NCI-H2171 (cell line): ENCODE measurements at places on chromosomes 11 and 22.

DNA sequence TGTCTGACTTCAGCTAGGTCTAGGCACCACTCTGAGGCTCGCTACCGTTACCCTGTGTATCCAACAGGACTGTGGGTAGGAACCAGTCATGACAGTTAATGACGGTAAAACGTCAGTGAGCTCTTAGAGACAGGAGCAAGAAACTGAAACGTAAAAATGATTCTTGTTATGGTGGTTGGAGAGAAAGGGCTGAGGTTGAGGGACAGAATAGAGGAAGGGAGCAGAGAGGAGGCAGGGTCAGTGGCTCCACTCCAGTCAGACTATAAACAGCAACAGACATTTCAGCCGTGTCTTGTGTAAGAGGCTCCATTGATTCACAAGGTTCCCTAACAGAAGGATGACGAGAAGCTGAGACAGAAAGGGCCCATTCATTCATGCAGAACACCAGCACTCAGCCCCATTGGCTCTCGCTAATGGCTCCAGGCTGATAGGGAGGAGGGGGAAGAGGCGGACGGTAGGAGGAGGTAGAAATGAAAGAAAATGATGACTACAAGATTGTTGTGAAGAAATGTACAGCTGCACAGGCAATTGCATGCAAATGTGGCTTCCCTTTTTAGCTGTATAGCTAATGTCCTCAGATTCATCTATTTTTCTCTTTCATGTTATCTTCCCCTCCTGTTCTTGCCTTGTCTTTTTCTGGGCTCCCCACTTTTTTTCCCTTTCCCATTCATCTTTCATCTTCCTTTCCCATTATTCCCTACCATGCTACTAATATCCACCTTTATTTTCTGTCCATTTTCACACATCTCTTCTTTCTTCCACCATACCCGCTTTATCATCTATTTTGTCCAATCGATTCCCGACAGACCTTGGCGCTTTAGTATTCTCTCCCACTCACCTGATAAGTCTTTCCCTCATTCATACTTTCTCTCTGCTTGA, 34.3 kb downstream of the ETS1 start:
- no peak for DNase-seq

DNA sequence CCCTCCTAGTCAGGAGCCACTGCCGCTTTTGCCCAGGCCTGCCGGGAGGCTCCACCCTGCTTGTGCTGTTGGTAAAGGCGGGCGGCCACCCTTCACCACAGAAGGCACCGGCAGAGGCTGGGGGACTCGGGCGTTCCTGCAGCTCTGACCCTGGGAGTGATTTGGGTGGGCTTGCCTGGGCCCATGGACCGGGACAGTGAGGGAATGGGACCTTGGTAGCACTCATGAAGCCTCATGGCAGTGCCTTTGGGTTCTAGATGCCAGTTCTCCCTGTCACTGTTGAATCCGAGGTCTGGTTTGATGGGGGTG, 4.4 kb downstream of the TPCN2 start:
- no peak for DNase-seq

GRCh38 chr11:5928811-5929210, 13.2 kb upstream of the OR56A3 start:
- no peak for DNase-seq

DNA sequence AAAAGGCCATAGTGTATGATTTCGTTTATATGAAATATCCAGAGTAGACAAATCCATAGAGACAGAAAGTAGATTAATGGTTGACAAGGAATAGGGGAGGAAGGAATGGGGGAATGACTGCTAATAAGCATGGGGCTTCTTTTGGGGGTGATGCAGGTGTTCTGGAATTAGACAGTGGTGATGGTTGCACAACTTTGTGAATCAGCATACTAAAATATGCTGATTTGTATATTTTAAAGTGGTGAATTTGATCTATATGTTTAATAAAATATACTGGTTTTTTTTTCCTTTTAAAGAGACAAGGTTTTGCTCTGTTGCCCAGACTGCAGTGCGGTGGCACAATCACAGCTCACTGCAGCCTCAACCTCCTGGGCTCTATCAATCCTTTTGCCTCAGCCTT, 6.5 kb upstream of the HORMAD2 start:
- no peak for DNase-seq

GRCh38 chr11:2533587-2534133, 88.9 kb downstream of the KCNQ1 start:
- DNase-seq = no peak

GRCh38 chr11:109421981-109422869, at the start of gene C11orf87:
Gene C11orf87 (plus strand): TSS chr11:109422190. CDS start chr11:109423634, 1,444 bp downstream.
- DNase-seq = peak; percentile 16

DNA sequence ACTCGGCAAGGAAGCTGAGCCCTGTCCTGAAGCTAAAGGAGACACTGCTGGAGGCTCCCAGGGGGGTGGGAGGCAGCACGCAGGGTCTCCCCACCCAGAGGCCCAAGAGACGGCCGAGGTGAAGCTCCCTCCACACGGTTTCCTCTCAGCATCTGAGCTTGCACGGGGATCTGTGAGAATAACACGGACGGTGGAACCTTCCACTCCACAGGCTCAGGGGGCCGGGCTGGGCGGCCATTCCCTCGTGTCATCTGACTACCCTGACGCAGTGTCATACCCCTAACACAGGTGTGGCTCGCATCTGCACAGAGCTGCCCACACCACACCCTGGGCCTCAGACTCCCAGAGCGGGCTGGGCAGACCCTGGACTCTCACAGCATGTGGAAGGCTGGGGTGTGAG, 409.7 kb downstream of the SHANK2 start:
- DNase-seq = no peak

DNA sequence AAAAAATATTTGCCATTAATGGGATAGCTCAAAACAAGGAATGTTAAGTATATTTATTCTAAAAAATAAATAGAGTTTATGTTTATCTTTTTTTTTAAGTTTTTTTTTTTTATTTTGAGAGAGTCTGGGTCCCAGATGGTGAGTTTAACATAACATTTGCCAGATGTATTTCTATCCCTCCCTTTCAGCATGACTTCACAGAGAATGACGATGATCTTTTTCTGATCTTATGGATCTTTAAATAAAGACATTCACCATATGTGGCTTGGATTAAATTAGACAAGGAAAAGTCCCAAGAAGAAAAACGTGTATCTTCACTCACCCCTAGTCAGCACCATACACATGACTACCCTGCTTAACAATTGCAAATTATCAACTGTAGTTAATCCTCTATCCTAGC, 839.8 kb upstream of the CNTN5 start:
- DNase-seq = peak; percentile 66

DNA sequence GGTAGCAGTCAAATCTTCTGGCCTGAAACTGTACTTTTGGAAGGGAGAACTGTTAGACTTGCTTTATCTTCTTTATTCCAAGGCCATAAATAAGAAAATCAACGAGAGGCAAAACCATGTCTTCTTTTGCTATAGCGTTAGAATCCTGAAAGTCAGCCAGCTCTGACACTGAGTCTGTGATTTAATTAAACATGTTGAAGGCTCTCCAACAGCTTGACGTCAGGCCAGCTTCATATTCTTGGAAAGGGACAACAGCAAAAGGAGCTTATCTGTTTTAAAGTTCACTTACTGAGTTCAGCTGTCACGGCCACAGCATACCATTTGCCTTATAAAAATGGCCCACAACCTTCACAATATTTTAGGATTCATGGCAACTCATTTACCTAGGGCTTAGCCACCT, 131.0 kb upstream of the LDLRAD3 start:
- DNase-seq = no peak

- no peak for DNase-seq
Observed at GRCh38 chr22:43036282-43036829, 21.4 kb upstream of the PACSIN2 start.

DNA sequence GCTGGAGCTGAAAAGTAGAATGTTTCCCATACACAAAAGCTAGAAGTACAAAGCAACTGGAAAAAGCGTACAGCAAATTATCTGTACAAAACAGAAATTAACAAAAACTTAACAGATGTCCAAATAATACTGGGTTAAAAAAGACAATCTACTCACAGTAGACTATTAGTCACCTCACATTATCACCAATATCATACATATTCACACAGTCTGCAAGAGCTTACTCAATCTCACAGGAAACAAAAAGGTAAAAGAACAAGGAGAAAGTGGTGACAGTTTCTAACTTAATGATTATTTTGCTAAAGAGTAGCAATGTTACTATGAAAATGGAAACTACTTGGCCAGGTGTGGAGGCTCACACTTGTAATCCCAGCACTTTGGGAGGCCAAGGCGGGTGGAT, 11.9 kb downstream of the CELF1 start:
- DNase-seq = no peak

- DNase-seq = no peak
Observed at GRCh38 chr11:5486421-5486820, 2.1 kb upstream of the OR52D1 start.

- no peak for DNase-seq
Observed at GRCh38 chr11:57978686-57979531, 44.8 kb upstream of the OR9Q1 start.

- no peak for DNase-seq
Observed at GRCh38 chr11:111448414-111448813, 63.8 kb downstream of the BTG4 start.

- DNase-seq = no peak
Observed at GRCh38 chr22:32699001-32699582, 102.4 kb upstream of the TIMP3 start.

DNA sequence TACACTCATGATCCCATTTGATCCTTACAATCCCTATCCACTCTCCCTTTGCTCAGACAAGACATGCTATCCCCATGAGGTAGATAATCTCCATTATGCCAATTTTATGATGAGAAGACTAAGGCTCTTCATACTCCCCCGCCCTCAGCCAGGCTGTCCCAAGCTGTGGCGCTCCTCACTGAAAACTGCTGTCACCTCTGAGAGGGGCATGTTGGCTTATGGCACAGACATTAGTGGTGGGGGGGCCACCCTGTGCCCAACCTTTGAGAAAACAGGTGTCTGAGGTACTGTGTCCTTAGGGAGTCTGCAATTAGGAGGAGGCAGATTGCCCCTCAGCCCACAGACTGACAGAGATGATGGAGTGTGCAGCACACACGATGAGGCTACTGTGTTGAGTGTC, 2.4 kb downstream of the DDTL start:
- no peak for DNase-seq

DNA sequence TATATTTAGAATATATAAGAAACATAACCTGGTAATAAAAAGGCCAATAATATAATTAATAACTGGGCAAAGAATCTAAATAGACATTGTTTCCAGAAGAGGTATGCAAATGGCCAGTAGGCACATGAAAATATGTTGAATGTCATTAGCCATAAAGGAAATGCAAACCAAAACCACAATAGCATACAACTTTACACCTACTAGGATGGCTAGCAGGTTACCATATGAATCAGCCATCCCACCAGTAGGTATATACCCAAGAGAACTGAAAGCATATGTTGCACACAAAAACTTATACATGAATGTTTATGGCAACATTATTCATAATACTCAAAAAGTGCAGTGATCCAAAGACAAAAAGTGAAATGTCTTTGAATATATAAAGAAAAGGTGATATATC, 2.7 kb upstream of the OR2D2 start:
- no peak for DNase-seq

- DNase-seq = no peak
Observed at GRCh38 chr11:39745401-39745800, 1714.1 kb downstream of the LRRC4C start.

DNA sequence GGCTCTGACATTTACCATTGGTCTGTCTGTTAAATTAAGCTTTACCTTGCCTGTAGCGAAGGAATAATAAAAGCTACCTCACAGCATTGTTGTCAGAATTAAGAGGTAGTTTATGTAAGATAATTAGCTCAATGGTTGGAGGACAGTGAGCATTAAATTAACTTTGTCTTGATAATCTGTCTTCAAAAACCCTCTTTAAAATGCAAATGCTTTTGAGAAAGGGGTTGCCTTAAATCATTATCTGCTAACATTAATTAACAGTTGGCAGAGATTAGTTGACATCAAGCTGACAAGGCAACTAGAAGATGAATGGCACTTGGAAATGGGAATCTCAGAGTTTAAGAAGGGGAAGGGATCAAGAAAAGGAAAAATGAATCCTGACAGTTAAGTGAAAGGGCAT, 761.1 kb upstream of the ARHGAP42 start:
- no peak for DNase-seq

DNA sequence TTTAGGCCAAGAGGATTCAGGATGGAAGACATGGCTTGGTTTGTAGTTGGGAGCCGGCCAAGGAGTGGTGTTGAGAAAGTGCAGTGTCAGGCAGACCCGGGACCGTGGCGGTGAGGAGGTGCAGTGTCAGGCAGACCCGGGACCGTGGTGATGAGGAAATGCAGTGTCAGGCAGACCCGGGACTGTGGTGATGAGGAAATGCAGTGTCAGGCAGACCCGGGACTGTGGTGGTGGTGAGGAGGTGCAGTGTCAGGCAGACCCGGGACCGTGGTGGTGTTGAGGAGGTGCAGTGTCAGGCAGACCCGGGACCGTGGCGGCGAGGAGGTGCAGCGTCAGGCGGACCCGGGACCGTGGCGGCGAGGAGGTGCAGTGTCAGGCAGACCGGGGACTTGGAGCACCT, 59.7 kb downstream of the LRP5 start:
- no peak for DNase-seq

DNA sequence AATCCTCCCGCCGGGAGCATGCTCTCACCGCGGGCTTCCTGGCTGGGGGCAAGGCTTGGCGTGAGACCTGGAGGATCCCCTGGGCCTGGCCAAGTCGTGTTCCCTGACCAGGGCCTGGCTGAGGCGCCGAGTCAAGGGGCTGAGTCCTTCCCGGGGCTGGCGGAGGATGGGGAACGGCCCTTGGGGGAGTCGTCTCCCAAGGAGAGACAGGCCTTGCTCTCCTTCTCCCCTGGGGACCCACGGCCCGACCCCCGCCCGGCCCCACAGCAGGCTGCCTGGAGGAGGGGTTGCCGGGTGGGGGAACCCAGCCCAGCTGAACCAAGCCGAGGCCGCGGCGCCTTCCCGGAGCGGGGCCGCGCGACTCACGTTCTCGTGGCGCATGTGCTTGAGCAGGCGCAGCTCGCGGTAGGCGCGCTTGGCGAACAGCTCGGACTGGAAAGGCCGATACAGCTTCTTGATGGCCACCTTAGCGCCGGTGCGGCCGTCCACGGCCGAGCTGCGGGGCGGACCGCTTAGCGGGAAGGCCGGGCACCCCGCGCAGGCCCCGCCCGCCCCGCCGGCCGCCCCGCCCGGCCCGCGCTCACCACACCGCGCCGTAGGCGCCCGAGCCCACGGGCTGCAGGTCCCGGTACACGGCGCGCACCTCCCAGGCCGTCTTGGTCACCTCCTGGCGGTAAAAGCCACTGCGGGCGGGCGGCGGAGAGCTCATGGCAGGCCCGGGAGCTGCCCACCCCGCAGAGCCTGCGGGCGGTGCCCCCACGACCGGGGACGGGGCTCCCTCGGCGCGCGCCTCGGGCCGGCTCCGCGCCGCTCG, 475 bp downstream of the MAPK12 start:
- DNase-seq = peak; percentile 47

DNA sequence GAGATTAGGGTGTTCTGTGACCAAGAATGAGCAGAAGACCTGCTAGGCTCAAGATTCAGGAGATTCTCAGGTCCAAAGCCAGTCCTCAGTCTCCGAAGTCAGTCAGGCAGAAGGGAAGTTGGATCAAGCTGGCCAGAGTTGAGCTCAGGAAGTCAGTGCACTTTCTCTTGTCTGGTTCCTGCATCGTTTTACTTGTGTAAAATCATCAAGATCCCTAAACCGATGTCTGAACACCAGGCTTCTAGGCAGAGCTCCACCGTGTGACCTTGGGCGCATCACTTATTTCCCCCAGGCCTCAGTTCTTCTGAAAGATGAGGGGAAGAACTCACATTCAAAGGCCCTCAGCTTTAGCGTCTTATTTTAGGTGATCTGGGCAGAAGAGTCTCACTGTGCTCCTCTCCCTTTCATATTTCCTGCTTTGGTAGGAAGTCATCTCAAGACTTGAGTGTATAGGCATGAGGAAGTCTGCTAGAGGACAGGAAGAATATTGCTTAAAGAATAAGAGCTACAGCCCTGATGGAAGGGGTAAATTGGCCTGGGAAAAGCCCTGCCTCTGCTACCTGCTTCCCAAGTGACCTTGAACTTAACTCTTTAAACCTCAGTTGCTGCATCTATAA, 20.2 kb downstream of the NF2 start:
- DNase-seq = no peak
